ENCODE measurements at places on chromosomes 4 and X. TPM values are rescaled to one million over a fixed set of nuclear protein-coding genes. Genes with fewer than 3 reads are reported as not detected.

The IL3RA gene
- 0.31 TPM for total RNA-seq

The GPR50 gene
- 0.25 TPM for total RNA-seq

The ALPK1 gene
- total RNA-seq = 1.9 TPM

The PRKX gene
- 23.6 TPM for total RNA-seq

The STPG2 gene
- not detected for total RNA-seq

The NEXMIF gene
- total RNA-seq = 0.12 TPM

The PASD1 gene
- total RNA-seq = not detected

The CAPN6 gene
- total RNA-seq = not detected

The GUCY1B1 gene
- total RNA-seq = 0.23 TPM

The SSX4B gene
- not detected for total RNA-seq

The RTL9 gene
- total RNA-seq = 0.09 TPM

The MMRN1 gene
- not detected for total RNA-seq

The TCEAL4 gene
- total RNA-seq = 165 TPM

The GPRASP1 gene
- 0.22 TPM for total RNA-seq

The TKTL1 gene
- not detected for total RNA-seq

The ZNF280C gene
- total RNA-seq = 2.9 TPM

Measured in A549 treated with Mapracorat at 1 μM for 4 hours (cell line).